ENCODE measurements at places on chromosomes 7 and 10.

- DNase-seq: no peak
Measured at GRCh38 chr7:92631067-92631849, 41.1 kb upstream of the FAM133B start.

DNA sequence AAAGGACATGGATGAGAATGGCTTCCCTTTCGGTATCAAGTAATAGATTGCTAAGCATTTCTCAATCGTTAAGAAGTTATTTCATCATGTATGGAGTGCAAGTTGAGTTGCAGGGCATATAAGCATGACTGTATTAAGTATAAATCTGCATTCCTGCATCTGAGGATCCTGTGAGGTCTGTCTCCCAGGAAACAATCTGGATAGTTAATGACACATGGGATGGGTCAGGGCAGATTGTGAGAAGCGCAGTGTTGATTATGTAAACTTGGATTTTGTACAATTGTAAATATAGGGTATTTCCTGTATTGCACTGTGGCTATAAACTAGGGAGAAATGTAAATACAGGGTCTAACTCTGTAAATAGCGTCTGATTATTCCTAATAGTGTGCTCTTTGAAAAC is 102.6 kb downstream of the PLXDC2 start:
- no peak for DNase-seq

- DNase-seq: no peak
Measured at GRCh38 chr10:111836571-111836970, 347.0 kb downstream of the GPAM start.

DNA sequence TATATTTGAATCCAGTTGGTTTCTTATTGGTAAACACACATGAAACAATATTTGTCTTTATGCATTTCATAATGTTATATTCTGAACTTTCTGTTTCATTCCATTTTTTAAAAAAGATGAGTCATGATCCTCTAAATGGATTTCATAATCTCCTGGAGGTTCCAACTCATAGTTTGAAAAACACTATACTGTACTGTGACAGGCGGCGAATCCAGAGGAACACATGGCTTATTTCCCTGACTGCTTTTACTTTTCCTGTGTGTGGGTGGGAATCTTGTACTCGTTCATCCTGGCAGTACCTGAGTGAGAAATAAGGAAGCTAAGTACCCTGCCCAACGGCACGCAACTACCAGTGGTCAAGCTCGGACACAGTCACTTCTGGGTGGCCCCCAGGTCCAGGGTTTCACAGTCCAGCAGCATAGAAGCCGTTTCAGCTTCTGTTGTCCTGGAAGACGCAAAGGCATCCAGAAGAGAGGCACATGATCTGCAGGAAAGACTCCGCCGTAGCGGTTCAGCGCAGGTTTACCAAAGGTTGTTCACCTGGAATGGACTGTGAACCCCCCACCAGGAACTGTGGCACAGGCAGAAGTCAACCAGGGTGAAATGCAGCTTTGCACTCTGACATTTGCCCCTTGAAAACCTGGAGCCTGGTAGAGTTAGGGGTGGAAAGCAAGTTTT is 117.7 kb downstream of the CCNY start:
- peak; percentile 27 for DNase-seq

- no peak for DNase-seq
Measured at GRCh38 chr10:121481180-121481579, 117.1 kb downstream of the FGFR2 start.

GRCh38 chr10:36534471-36535002 is 590.9 kb upstream of the ANKRD30A start:
- DNase-seq: peak; percentile 80

DNA sequence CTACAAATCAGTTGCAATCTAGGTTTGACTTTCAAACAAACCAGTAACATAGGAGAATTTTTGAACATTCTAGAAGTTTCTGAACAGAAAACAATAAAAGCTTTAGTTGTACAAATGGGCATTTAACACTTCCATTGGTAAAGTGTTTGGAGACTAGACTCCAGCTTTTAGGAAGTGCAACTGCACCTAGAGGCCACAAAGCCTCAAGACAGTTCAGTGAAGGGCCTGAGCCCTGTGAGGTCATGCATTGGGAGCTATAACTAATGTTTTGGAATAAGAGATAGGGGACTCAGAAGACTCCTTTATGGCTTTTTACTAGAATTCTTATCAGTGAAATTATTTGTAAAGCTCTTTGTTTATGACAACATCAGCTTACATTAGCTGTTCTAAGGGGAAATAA is 3.0 kb upstream of the EPHB6 start:
- DNase-seq: no peak

GRCh38 chr10:73253225-73253555 is 746 bp upstream of the MRPS16 start:
- DNase-seq: no peak

GRCh38 chr10:131094527-131095312 is 216.8 kb downstream of the TCERG1L start:
- no peak for DNase-seq

GRCh38 chr7:99290980-99291607 is 18.5 kb downstream of the MYH16 start:
- DNase-seq: no peak

- DNase-seq: no peak
Measured at GRCh38 chr10:108443636-108444035, 1279.1 kb upstream of the SORCS1 start.

DNA sequence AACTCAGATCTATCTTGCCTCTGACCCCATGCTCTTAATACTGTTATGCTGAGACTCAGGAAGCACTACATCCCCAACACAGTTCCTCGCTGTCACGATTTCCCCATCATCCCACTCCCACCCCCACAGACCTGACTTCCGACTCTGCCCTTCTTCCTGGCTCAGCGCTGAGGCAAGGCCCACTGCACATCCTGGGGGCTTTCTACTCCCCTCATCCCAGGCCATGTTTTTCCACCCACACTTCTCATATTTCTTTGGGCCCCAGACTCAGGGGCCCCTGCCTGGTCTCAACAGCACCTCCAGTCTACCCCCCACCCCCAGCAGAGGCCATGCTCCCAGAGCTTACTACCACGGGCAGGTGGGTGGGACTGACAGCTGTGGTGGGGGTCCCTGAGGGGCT is 7.7 kb upstream of the NDST2 start:
- DNase-seq: no peak

DNA sequence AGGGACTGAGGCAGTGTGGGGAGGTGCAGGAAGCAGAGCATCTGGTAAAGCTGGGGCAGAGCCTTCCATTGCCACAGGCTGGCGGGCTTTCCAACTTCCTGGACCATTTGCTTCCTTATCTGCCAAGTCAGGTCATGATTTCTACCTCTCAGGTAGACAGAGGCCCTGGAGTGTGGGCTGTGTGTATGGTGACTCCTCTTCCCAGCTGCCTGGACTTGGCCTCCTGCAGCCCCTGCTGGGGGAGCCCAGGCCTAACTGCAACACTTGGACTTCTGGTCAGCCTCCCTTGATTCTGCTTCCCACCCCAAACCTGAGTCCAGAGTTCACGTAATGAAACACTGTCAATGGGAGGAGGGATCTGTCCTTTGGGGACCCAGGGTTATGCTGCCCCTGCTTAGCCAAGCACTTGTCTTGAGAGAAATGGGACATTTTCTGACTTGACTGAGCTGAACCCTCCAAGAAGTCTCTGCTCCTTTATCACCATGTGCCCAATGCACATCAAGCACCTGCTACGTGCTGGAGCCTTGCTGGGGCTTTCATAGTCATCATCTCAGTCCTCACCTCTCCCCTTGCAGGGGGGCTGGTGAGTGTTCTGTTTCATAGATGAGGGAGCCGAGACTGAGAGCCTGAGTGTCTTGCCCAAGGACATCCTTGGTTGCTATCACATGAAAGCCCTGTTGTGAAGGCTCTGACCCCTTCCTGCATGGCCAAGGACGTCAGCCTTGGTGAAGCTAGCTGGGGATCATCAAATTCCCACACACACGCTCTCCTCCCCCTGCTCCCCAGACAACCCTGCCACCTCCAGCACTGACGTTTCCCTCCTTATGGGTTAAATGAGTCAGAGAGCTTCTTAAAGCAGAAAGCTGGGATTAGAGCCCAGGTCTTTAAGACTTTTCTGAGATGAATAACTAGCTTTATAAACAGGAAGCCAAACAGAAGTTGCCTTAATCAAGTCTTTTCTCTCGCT is 3.4 kb downstream of the CLEC2L start:
- DNase-seq: peak; percentile 64

- no peak for DNase-seq
Measured at GRCh38 chr7:158976468-158976848, 120.1 kb downstream of the DYNC2I1 start.

- DNase-seq: no peak
Measured at GRCh38 chr10:80150172-80150571, 17.6 kb downstream of the PLAC9 start.

- DNase-seq: no peak
Measured at GRCh38 chr7:106774768-106775551, 90.1 kb upstream of the PIK3CG start.

DNA sequence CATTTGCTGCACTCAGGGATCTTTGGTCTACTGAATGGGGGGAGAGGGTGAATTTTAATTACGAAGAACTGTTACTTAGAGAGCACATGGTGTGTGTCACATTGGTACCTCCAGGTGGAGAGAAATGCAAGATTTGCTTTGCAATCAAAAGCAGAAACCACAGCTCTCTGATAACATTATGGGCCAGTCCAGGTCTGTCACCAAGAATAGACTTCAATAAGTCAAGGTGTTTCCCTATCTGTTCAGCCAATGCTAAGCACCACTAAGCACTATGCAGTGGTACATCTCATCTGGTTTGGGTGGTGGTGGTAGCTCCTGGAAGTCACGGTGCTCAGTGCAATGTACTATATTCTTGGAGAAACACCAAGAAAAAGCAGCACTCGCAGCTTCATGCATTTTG is 119.6 kb upstream of the AFAP1L2 start:
- no peak for DNase-seq

DNA sequence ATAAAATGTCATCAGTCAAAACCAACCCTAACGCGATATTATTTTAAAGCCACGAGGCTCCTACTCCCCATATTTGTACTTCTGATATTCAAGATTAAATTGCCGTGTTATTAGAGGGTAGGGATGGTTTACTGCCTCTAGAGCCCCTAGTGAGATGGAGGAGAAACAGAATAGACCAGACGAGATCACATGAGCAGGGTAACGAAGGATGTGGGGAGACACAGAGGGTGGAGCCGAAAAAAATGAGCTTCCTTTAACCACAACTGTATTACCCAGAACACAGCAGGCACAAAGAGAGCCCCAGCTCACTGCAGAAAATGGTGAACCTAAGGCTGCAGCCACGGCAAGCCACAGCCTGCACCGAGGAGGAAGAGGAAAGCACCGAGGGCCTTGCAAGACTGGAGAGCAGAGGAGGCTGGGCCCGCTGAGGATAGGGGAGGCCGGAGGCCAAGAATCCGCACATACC is 14.3 kb downstream of the ZC3HAV1 start:
- no peak for DNase-seq

DNA sequence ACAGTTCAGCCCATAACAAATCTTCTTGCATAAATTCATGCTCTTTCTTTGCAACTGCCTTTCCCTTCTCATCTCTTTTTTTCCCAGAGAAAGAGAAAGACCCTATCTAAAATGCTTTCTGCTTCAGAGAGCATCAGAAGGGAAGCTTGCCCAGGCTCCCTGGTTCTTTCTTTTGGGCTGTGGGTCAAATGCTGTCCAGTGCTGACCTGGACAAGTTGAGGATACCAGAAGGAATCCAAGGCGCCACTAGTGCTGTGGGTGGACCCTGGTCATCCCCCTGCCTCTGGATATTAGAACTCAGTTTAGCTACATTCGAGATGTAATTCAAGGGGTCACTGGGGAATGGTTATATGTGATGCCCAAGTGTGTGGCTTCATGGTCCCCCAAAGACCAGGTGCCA is 411.6 kb downstream of the RPS24 start:
- no peak for DNase-seq

DNA sequence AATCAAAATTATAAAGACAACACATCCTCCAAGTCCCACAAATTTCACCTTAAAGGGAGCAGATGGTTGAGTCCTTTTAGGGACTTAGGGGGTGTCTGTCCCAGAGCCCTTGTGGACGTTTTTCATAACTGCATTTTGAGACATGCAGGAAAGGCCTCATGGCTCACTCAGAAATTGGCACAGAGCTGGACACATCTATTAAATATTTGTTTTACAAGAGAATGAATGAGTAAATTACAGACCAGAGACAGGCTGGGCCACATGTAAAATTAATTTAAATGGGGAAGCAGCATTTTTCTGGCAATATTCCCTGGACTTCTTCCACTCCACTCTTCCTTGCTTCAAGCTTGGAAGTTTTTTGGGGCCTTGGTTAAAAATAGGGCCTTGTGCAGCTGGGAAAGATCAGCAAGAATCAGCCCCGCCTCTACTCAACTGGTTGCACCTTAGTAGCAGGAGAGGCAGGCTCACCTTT is 20.0 kb downstream of the LAMB1 start:
- peak; percentile 16 for DNase-seq

DNA sequence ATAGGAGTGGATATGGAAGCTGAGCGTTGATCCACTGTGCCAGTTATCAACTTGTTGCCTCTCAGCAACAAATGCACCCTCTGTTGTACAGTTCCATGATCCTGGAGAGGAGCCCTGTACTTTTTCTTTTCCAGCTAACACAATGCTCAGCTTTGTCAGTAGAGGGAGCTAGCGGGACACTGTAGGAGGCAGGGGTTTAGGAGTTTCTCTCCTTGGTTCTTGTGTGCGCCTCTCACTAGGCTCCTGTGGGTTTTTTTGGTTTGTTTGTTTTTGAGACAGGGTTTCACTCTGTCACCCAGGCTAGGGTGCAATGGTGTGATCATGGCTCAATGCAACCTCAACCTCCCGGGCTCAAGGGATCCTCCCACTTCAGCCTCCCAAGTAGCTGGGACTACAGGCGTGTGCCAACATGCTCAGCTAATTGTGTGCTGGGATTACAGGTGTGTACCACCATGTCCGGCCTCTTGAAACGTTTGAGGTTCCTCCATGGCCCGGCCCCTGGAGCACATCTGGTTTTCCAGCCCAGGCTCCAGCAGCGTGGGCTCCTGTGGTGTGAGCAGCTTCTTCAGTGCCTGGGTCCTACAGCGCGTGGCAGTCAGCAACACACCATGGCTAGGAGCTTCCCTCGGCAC is 12.0 kb upstream of the MARVELD1 start:
- DNase-seq: peak; percentile 37

GRCh38 chr10:110972231-110973134 is 53.1 kb downstream of the SHOC2 start:
- no peak for DNase-seq

- no peak for DNase-seq
Measured at GRCh38 chr7:12350971-12351370, 52.7 kb downstream of the VWDE start.

DNA sequence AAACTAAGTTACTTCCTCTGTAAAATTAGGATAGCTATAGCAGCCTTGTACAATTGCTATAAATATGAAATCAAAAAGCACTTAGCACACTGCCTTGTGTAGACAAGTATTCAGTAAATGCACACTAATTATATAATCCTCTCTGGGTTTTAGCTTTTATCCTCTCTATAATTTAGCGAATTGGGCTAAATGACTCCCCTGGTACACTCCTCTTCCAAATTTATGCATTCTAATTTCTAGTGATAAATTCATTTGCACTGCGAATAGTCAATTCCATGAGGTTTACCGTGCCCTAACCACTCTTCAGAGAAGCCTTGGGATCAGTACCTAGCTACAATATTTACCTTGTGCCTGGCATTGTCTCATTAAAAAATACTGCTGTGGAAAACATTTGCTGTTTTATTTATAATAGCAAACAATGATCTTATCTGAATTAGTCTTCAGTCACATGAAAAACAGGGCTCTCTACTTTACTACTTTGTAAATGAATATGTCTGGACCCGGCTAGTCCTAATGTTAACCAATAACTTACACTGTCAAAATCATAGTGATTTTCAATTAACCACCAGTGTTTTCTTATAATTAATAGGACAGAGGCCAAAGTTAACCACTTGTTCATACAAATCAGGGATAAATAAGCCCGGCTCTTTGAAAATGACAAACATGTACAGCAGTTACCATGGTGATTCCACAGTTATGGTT is 577.9 kb downstream of the IPMK start:
- no peak for DNase-seq
